Choroid plexus epithelial cell (primary cell): ENCODE measurements at places on chromosomes 1 and 21.

- no peak for DNase-seq
Observed at GRCh38 chr1:189158155-189158554, 1319.5 kb downstream of the BRINP3 start.

GRCh38 chr1:243568793-243569192, 281.2 kb downstream of the AKT3 start:
- peak; percentile 20 for DNase-seq

DNA sequence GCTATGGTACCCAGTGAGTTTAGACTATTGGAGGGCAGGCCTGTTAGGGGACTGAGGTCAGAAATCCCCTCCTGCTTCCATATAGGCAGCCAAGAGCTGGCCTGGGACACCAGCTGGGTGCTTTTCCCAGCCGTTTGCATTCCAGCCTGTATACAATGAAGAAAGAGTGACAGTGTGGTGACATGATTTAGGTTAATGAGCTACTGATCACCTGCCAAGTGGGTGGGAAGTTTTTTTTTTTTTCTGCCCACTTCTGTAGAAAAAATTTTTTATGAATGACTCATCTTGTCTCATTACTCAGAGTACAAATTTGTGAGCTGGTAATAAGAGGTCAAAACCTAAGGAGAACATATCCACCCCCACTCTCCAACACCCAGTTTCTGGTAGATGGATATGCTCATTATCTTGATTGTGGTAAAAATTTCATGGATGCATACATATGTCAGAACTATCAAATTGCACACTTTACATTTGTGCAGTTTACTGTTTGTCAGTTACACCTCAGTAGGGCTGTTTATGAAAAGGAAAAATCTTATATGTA, 16.4 kb upstream of the CGN start:
- DNase-seq: peak; percentile 69

GRCh38 chr1:157626099-157626498, 28.2 kb upstream of the FCRL4 start:
- DNase-seq: no peak

DNA sequence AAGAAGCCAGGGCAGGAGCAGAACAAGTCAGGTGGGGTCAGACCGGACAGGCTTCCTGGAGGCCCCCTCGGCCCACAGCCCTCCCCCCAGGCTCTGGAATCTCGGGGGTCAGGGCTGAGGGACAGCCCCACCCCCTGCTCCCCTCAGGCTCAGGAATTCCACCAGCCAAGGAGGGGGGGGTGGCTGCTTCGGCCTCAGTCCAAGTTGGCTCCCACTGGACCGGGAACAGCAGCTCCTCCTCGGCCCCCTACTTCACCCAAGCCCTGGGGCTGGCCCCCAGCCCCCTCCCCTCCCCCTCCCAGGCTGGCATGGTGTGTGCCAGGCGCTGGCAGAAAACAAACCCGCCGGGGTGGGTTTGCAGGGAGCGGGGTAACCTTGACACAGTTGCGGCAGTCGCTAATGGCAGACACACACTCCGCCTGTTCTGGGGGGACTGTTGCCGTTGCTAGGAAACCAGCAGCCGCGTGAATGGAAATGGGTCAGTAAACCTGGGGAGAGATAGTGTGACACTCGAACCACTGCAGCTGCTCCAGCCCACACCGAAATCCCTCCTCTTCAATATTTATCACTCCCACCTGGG, 32.4 kb downstream of the AHDC1 start:
- DNase-seq: no peak

- no peak for DNase-seq
Observed at GRCh38 chr1:161705537-161705936, 1.5 kb upstream of the FCRLA start.
